ENCODE measurements at places on chromosomes 16 and 17.

GRCh38 chr17:71878998-71879397 lies 241.8 kb upstream of the SOX9 start:
- DNase-seq, result no peak

DNA sequence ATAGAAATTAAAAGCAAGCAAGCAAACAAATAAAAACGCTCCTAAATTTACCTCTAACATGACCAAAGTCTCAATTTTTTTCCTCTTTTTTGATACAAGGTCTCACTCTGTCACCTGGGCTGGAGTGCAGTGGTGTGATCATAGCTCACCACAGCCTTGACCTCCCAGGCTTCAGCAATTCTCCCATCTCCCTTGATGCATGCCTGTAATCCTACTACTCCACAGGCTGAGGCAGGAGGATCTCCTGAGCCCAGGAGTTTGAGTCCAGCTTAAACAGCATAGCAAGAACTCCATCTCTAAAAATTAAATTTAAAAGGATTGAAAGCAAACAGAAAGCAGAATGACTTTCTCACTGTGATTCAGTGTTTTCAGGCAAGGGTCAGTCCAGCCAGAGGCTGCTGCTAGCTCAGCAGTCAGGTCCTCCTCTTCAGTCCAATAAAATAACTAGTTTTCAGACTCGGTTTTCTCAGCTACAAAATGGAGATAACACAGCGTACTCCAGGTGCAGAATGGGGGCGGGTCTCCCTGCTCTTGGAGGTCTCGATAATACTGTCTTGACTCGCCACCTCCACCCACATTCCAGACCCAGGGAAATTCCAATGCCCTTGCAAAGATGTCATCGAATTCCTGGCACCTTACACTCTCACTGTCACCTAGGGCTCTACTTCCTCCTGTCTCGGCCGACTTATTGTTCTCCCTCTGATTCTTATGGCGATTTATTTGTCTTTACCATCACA lies 20.7 kb upstream of the MRTFB start:
- no peak for DNase-seq

GRCh38 chr16:85281181-85281580 lies 168.9 kb upstream of the CIBAR2 start:
- no peak for DNase-seq

DNA sequence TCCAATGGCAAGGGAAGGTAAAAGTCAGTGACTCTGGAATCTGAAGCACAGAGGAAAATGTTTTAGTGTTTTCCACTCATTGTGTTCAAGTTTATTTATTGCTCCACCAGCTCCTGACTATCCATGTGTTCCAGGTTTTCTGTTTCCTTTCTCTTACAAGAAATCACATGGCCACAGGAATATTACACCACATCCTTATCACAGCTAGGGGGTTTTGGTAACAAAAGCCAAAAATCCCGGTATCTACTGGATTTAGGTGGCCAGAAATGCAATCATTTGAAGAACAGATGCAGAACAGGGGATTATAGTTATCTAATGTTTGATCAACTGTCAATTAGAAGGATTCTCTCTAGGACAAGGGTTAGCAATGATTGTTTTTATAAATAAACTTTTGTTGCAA lies 47.9 kb downstream of the STH start:
- no peak for DNase-seq

GRCh38 chr17:50909765-50910605 lies 43.8 kb upstream of the TOB1 start:
- no peak for DNase-seq

- DNase-seq, result no peak
Observed at GRCh38 chr16:22267764-22268163, 29.4 kb upstream of the POLR3E start.

DNA sequence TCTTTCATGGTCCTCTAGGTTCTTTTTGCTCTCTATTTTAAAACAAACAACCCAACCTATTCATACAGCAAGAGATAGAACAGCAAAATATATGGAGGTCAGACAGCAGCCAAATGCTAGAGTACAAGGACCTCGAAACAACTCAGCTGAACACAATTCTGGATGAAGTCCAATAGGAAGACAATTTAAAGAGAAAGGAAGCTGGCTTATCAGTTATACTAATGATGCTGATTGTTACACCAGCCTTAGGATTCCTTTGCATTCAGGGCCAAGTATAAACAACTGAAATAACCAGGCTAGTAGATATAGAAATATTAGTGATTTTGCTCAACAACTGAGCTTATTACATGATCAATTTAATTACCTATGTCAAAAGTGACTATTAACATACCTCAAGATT lies 2.5 kb downstream of the SSH2 start:
- no peak for DNase-seq

DNA sequence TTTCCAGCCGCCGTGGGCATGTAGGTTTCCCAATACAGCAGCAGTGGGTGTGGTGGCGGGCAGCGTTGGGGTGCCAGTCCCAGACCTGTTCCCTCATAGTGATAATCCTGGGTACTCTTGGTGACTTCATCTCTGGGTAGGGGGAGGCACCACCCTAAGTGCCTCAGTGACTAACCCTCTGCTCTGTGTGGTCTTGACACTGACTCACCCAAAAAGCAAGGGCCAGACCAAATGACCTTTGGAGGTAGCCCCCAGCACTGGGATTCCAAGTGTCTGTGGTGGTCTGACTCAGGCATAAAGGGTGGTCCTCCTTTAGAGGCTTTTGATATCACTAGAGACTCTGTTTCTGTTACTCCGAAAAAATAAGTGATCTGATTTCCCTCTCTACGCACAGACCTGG lies 908 bp downstream of the CALB2 start:
- no peak for DNase-seq

DNA sequence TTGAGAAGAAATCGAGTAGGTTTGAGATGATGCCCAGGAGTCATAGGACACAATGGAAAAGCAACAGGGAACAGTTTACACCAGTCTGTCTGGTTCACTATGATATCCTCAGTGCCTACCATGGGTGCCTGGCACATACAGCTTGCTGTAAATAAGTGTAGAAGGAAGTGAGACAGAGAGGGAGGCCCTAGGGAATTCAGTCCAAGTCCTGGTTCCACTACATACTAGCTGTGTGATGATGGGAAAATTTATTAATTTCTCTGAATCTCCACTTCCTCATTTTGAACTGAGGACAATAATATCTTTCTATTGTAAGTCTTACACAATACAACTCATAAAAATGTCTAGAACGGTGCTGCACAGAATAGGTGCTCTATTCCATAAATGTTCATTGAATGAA lies 53.3 kb upstream of the LYRM9 start:
- DNase-seq, result no peak

- no peak for DNase-seq
Observed at GRCh38 chr17:80513892-80514291, 30.7 kb upstream of the RPTOR start.

GRCh38 chr16:44655-45054 lies 8.8 kb downstream of the POLR3K start:
- DNase-seq, result no peak

- DNase-seq, result no peak
Observed at GRCh38 chr16:80449392-80449791, 91.4 kb upstream of the DYNLRB2 start.
